ENCODE measurements at places on chromosomes 7 and 10.

GRCh38 chr7:36474283-36475010 lies 84.8 kb downstream of the ANLN start:
- DNase-seq, result no peak

DNA sequence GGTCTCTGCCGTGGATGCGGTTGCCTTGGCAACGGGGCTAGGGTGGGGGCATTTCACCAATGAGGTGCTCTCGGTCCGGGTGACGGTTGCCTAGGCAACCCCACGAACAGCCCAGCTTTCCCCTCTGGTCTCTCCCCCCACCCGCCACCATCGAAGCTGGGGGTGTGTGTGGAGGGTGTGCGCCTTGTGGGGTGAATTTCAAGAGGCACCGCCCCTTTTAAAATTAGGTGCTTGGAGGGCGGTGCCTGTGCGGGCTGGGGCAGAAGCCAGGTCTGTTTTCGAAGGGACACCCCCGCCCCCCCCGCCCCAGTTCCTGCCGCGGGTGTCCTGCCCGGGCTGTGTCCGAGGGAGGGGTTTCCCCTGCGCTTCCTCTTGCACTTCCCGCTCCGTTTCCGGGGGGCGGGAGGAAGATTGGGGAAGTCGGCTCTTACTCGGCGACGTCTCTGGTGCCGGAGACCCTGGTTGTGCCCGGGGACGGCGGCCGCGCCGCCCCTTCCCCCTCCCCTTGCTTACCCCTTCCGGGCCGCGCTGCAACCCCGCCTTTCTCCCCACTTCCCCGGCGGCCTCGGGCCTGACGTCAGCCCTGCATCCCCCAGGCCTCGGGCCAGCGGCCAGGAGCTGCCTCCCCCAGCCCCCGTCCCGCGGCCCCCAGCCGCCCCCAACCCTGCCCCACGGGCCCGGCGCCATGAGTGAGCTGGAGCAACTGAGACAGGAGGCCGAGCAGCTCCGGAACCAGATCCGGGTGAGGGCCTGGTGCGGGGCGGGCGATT lies 2.2 kb downstream of the GNB2 start:
- DNase-seq, result peak; percentile 75

- no peak for DNase-seq
Observed at GRCh38 chr7:157276731-157277562, 59.9 kb upstream of the DNAJB6 start.

GRCh38 chr10:87721781-87722180 lies 62.1 kb downstream of the PAPSS2 start:
- DNase-seq, result no peak

- DNase-seq, result no peak
Observed at GRCh38 chr10:29849886-29850285, 209.5 kb downstream of the JCAD start.

GRCh38 chr10:122648599-122649428 lies 50.8 kb downstream of the C10orf120 start:
- peak; percentile 78 for DNase-seq

GRCh38 chr7:127792528-127793342 lies 140.7 kb downstream of the SND1 start:
- peak; percentile 84 for DNase-seq

GRCh38 chr10:25839683-25840082 lies 94.3 kb upstream of the MYO3A start:
- DNase-seq, result no peak

DNA sequence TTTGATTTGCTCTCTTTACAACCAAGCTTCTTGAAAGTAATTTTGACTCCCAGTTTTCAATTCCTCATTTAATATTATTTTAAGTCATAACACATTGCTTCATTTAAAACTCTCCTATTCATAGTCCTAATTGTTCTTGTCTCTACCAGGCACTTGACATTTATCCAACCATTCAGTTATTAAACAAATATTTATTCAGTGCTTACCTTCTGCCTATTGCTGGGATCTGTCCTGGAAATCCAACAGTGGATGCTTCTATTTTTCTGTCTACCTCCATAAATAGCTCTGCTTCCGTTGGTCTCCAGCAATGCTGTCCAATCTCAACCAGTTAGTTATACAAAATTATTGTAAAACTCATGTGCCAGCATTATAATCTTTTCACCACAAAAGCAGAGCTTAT lies 615.1 kb downstream of the ZWINT start:
- no peak for DNase-seq

DNA sequence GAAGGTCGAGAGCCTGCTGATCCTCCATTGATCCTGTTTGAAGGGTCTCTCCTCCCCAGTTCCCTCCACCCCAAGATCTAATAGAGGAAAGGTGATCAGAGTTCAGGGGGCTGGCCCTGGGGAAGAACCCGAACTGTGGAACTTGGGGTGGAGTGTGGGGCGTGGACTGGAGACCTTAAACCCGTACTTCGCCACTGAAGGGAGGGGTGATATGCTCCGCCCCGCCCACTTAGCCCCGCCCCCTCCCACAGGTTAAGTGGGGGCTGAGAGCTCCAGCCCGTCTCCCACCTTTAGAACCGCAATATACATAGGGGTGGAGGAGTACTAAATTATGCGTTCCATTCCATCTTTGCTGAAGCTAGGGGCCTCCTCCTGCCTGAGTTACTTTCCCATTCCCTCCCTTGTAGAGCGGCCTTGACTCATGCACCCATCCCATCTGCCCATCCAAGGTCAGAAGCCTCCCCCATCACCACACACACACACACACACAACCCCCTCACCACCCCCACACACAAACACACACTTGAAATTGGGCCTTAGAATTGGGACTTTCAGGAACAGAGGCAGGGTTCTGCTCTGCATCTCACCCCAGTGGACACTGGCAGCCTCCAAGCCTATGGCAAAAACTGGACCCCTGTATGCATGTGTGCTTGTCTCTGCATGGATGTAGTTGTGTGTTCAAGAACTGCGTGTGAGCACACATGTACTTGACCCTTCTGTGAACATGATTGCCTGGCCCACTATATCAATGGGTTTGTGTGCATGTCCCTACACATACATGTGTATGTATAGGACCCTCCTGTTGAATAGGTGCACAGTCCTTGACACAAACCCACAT lies 991 bp downstream of the SEMA4G start:
- DNase-seq, result peak; percentile 66

DNA sequence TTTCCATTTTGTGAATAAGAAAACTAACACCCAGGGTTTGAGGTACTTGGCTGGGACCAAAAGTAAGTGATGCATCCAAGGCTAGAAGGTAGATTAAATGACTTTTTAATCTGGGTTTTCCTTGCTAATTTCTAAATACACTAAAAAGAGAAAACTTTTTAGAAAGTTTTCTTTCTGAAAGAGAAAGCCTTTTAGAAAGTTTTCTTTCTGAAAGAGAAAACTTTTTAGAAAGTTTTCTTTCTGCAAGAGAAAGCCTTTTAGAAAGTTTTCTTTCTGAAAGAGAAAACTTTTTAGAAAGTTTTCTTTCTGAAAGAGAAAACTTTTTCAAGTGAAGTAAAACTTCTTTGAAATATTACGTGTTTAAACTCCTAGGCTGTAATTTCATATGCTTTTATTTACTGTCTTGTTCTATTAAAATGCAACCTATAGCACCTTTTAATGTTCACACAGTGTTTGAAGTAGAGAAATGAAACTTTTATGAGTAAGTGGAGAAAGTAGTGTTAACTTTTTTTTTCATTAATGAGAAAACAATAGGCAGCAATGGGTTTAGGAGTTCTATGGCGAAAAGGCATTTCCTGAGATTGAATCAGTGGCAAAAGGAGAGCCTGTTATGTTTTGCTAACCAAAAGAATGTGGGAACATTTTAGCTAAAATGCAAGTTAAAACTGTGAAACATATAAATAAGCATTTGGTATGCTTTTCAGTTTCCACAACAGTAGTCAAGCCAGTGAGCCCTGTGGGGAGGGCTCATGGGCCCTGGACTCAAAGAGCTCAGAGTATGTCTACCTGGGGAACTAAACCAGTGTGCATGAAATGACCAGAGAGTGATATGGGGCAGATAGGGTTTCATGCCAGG lies 103.7 kb downstream of the RBM20 start:
- no peak for DNase-seq

- DNase-seq, result no peak
Observed at GRCh38 chr10:117432866-117433265, 57.6 kb upstream of the PDZD8 start.

DNA sequence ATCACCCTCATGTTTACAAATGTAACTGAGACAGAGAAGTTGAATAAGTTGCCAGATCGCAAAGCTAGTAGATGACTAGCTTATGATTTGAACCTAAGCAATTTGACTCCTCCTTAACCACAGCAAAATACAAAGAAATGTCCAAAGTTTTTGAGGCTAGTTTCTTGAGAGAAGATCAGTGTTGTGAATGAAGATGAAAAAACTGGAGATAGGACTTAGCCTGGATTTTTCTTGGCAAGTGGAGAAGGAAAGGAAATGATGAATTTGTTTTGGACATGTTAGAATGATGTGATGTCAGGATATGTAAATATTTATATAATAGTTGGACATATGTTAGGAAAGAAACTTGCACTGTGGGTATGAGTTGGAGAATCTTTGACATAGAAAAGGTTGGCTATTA lies 149.8 kb downstream of the LSMEM1 start:
- no peak for DNase-seq

DNA sequence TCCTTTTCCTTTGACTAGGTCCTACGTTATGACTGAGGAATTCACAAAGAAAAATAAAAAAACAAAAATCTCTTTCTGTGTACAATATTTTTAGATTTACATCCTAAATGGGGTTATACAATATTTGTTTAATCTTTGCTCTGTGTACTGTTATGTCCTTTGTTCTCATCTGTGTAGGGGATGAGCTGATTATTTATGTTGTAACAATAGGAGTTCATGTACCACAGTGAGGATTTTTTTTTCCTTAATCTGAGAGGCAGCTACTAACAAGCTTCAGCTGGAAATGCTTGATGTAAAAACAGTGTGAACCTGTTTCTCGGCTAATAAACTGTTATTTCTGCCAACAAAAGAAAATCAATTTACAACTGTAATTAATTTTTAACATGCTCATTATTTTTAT lies 58.0 kb downstream of the ORC5 start:
- no peak for DNase-seq

DNA sequence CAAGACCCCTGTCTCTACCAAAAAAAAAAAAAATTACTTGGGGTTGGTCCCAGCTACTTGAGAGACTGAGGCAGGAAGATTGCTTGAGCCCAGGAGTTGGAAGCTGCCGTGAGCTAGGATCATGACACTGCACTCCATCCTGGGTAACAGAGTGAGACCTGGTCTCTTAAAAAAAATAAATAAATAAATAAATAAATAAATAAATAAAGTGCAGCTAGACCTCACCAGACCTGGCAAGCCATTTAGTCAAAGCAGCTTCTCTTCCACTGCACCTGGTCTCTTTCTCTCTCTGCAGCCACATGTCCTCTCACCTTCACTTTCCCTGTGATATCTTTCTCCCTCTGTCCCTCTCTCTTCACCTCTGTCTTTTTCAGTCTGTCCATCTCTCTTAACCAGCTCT lies 75.2 kb upstream of the CHCHD3 start:
- no peak for DNase-seq

GRCh38 chr7:158779061-158780000 lies 50.0 kb downstream of the ESYT2 start:
- no peak for DNase-seq

DNA sequence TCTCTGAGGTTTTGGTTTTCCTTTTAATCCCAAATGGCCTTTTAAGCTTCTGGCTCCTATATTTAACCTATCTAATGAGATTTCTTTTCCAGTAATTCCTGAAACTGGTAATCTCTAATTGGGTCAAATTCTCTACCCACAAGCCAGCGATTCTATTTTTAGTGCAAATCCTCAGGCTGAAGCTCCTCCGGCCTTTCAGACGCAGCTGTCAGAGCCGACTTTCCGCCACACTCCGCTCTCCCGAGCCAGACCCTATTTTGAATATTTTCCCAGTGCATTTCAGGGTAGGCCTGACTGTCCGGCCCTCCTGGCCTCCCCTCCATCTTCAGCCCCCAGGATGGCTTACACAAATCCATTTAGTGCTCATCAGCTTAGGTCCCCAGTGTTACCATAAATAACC lies 9.7 kb upstream of the ADCY1 start:
- DNase-seq, result no peak

DNA sequence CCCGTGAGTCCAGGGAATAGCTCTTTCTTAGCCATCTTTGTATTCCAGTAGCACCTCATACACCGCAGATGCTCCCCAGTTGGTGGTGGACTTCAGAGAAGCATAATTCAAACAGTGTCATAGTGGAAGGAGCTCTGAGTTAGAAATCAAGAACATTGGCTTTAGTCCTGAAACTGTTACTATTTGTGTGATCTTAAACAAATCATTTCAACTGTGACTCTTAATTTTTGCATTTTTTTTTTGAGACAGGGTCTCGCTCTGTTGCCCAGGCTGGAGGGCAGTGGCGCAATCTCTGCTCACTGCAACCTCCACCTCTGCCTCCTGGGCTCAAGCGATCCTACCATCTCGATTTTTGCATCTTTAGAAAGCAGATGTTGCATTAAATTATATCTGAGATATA lies 1.8 kb downstream of the BPGM start:
- no peak for DNase-seq

DNA sequence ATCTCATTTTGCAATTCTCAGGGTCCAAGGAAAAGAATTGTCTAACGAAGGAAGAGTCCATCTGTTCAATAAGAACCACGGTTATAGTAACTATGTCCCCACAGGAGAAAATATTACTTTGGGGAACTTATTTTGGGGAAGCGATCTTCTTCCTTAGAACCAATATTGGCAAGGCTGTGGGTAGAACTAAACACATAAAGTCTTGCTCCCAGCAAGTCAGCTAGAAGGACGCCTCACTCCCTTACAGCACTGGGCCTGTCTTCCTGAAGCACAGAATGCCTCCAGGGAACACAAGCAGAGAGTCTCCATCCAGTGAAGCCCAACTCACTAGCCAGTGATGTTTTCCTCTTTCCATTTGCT lies 30.2 kb downstream of the C10orf71 start:
- DNase-seq, result no peak

DNA sequence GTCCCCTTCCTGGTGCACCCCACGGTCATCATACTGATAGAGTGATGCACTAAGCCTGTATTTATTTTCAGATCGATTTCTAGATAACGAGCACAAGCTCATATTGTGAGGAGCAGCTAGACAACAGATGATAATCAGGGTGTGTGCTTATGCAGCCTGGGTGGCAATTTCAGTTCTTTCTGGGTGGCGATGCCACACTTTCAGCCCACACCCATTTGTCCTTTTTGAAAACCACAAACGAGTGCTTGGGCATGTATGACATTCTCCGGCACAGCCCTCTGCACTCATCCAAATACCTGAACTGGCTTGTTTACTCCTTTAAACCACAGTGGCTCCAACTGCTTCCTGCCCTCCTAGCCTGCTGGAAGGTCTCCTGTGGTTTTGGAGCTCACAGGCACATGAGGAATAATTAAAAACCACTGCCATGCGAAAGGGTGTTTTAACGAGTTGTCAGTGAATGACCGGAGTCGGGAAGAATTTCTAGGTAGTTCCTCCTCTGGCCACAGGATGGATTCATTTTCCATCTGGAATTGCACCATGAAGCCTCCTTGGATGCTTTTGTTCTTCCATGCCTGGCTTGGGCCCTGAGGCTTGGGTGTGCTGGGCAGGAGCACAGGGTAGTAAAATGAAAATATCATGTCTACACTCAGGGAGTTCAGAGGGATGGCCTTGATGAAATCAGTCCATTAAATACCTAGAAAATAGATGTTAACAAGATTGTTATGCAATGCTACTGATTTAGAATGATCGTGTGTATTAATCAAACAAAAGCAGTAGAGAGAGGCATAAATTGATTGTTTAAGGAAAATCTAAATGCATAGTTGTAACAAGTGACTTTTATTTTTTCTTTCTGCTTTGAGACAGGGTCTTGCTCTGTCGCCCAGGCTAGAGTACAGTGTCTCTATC lies 52.4 kb upstream of the ITGB1 start:
- DNase-seq, result peak; percentile 29
